ENCODE measurements at places on chromosomes 6 and 20. TPM values are rescaled to one million over a fixed set of nuclear protein-coding genes. Genes with fewer than 3 reads are reported as not detected.

Gene ENPP3
- total RNA-seq, result not detected

Gene PRR18
- total RNA-seq, result 0.14 TPM

Gene MAFB
- 0.62 TPM for total RNA-seq

Gene HTR1E
- not detected for total RNA-seq

Gene CLPSL2
- total RNA-seq, result not detected

Gene ZFP64
- total RNA-seq, result 14.0 TPM

Gene OSTM1
- 66.4 TPM for total RNA-seq

Gene TREM2
- not detected for total RNA-seq

DNA sequence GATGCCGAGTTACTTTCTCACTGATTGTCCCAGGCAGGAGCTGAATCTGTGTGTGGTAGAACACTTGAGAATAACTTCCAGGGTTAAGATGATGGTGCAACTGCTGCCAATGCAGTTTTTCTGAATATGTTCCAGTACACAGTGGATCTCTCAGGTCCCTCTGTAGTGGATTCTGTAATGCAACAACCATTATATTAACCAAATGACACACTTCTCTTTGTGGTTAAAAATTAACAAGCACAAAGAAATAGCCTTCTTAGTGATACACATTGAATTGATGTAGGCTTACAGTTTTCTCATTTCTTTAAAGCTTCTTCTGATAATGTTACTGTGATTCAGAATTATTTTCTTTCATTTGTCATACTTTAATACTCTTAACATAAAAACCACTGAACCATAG, 383.8 kb downstream of the ADGRB3 start:
- DNase-seq, result no peak

GRCh38 chr6:142845624-142846458, 99.1 kb downstream of the HIVEP2 start:
- DNase-seq, result peak; percentile 73

DNA sequence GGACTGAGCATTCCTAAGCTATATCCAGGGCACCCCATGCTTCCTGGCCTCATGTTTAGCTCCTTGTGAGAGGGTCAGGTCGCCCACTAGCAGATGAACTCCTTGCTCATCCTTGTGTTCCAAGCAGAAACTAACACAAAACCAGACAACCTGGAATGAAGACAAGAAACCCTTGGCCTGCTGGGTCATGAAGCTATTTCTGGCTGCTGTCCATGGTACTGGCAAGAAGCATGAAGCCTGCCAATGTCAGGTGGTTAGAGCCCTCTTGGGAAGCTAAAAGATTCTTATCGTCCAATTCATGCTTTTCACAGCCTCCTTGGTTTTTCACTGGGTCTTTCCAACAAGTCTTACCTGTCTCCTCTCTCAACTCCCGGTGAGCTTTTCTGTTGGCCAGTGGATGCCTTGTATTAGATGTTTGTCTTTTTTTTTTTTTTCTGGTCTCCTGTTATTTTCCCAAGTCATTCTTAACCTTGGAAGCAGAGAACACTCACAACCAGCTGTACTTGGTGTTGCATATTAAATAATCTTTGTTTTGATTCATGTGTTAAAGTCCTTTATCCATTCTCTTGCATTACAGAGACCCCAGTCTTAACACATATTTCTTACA, 180.3 kb downstream of the ANKRD60 start:
- DNase-seq, result peak; percentile 60

DNA sequence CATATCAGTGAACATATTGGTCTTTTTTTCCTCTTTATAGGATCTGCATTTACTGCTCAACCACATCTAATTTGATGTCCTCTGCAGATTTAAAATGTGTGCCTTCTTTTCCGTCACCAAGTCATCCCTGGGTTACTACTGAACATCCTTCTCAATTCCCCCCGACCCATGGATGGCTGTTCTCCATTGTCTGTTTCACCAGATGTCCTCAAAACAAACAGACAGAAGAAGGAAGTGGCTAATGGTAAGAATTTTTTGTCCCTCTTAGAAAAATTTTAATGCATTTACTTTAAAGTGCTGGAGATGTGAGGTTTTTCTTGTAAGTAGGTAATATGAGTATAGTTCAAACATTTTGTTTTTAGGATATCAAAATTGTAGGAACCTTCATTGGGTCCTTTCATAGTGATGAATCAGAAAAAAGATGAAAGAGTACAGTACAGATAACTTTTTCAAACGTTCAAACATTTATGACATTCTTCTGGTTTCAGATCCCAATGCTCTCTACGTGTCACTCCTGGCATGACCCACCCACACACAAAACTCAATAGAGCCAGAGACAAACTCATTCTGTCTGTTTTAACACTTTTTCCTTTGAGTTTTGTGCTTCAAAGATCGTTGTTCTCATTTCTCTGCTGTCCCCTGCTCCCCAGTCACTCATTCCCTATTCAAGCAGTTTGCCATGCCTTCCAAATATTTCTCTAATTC, 276.4 kb downstream of the PRL start:
- no peak for DNase-seq

DNA sequence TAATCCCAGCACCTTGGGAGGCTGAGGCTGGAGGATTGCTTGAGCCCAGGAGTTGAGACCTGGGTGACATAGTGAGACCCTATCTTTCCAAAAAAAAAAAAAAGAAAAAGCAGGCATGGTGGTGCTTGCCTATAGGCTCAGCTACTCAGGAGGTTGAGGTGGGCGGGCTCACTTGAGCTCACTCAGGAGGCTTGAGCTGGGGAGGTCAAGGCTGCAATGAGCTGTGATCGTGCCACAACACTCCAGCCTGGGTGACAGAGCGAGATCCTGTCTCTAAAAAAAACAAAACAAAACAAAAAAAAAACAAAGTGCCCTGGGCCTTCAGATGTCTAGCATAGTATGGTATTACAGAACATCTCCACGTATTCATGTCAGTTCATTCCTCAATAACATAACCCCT, 42.9 kb downstream of the ZFAND3 start:
- DNase-seq, result no peak

DNA sequence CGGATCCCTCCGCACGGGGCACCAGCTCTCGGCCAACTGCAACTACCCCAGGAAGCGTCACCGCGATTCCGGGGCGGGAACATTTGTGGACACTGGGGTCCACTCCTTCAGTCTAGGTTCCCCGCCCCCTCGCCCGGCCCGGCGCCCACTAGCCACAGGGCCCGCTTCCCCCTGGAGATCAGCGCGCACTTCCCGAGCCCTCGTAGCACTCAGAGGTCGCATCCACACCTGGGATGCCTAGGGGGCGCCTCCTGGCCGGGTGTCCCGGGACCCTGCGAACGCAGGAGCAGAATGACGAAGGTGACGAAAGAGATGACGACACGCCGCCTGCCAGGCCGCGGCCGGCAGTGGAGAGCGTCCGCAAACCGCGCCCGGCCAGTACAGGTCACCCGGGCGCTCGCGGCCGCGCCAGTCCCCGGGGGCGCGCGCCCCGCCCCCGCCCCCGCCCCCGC, 309 bp upstream of the AIG1 start:
- peak; percentile 74 for DNase-seq

DNA sequence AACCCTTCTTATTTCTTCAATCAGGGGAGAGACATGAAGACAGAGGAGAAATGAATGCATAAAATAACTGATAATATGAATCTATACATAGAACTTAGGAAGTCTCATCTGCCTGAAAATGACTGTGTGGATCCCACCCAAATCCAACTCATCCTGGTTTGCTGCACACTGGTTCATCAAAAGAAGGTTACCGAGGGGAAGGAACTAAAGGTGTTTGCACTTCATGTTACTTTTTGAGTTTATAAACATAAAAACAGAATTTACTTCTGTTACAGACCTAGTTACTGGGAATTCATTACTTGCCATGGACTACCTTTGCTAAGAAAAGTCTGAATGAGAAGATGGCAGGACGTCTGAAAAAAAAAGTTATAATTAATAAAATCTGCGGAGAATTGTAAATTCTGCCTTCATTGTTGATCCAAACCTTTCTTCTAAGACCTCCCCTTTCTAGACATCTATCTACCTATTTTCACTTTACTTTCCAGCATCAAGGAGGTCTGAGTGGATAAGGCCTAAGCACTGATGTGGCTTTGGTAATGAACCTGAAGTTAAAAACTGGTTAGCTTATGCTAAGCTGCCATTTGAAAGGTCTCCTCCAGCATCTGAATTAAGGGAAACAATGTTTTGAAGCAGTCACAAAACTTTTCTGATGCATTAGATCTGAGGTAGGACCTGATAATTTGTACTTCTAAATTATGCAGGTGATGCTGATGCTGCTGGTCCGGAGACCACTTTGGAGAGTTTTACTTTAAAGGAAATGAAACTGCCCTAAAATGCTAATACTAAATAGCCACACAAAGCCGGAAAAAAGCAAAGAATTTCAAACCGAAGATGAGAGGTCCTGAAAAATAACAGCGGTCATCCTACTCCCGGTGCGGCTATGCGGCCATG, 84.0 kb downstream of the HFE start:
- no peak for DNase-seq

DNA sequence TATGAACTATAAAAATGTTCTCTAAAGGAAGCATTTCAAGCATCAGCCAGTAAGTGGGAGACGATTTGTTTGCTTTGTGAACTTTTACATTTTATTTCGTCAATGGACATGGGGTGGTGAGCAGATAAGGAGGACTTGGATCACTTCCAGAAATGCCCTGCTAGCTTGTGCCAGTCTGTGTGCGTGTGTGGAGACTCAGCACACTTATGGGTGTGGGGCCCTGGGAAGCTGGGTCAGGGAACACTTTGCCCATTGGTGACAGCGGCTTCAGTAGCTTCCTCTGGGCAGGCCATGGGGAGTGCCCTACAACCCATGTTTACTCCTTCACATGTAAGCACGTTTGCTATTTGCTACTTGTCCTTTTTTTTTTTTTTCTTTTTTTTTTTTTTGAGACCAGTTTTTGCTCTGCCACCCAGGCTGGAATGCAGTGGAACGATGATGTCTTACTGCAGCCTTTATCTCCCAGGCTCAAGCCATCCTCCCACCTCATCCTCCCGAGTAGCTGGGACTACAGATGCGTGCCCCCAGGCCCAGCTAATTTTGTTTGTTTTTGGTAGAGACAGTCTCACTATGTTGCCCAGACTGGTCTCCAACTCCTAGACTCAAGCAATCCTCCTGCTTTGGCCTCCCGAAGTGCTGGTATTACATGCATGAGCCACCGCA, 24.2 kb downstream of the PRDM1 start:
- no peak for DNase-seq

- DNase-seq, result no peak
Measured at GRCh38 chr6:24922170-24922569, 13.6 kb downstream of the RIPOR2 start.

- peak; percentile 47 for DNase-seq
Measured at GRCh38 chr20:50043573-50044352, 61.0 kb downstream of the SNAI1 start.

DNA sequence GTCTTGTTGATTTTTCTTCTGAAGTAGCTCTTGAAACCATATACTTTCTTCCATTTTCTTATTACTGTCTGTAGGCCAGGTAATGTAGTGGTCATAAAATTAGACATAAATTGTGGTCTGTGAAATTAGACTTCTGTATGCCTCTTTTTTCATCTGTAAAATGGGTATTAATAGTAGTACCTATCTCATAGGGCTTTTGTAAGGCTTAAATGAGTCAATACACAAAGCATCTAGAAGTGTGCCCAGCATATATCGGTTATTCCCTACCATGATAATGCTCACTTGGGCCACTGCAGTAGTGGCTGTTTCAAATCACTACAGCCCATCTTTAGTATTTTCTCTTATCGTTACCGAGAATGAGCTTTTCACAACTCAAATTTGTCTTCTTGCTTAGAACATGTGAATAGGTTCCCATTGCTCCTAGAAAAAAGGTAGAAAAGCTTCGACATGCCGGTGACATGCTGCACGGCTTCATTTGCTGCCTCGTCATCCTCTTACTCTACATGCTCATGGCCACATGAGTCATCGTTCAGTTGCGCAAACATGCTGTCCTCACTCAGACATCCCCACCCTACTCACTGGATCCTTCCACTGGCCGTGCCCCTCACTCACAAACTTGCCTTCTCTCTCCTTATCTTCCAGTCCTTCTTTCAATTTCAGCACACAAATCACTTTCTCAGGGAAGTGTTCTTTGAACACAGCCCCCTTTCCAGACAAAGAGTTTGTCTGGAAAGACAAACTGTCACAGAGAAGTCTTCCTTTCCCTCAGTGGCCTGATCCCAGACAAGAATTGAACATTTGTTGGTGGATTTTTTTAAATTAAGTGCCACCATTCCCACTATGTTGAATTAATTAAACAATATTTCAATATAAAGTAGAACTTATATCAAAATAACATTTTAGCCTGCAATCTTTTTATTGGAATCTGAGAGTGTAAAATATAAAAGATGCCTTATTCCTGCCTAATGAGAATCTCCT, 32.2 kb upstream of the ERVFRD-1 start:
- DNase-seq, result peak; percentile 89

DNA sequence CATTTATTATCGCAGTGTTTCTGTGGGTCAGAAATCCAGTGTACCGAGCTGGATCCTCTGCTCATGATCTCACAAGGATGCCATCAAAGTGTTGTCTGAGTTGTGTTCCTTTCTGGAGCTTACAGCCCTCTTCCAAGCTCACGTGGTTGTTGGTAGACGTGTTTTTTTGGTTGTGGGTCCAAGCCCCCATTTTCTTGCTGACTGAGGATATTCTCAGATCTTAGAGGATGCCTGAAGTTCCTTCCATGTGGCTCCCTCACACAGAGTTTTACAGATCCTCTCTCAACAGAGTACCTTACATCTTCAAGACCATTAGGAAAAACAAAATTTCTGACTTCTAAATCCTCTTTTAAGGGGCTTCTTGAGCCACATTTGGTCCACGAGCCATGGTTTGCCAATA, 78.1 kb downstream of the TINAG start:
- no peak for DNase-seq

DNA sequence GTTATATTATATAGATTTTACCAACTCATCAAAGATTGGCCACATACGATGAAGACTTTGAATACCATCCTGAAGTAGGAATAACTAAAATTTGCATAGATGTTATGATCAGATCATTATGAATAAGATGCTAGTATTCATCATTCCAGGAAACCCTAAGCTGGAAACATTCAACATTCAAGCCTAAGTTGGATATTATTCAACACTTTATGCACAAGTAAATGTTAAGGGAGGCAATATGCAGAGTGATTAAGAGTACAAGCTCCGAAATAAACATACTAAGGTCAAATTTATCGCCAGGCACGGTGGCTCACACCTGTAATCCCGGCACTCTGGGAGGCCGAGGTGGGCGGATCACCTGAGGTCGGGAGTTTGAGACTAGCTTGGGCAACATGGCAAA, 30.4 kb downstream of the NSFL1C start:
- no peak for DNase-seq

All from A172 (cell line).